ENCODE measurements at places on chromosomes 4 and X. TPM values are rescaled to one million over a fixed set of nuclear protein-coding genes. Genes with fewer than 3 reads are reported as not detected.

- no peaks in the 10 kb centered on the region for H3K4me1 ChIP-seq
- H3K27ac ChIP-seq: no peak overlapping the region
- no peak overlapping the region for H3K4me3 ChIP-seq
- no peak for DNase-seq
Measured at GRCh38 chrX:149762696-149763614, 10.9 kb upstream of the HSFX1 start.

- H3K36me3 ChIP-seq: no peaks in the 10 kb centered on the region
- H3K4me3 ChIP-seq: no peak overlapping the region
- H3K4me1 ChIP-seq: no peaks in the 10 kb centered on the region
- DNase-seq: no peak
- no peak overlapping the region for H3K27ac ChIP-seq
- H3K27me3 ChIP-seq: no peaks in the 10 kb centered on the region
Measured at GRCh38 chr4:156496797-156497196, 474.8 kb downstream of the PDGFC start.

GRCh38 chr4:57544811-57545654 lies 434.8 kb upstream of the IGFBP7 start:
- H3K4me3 ChIP-seq: no peak overlapping the region
- H3K36me3 ChIP-seq: no peaks in the 10 kb centered on the region

GRCh38 chrX:10467793-10468192 lies 152.6 kb downstream of the MID1 start:
- H3K4me3 ChIP-seq: no peak overlapping the region
- no peaks in the 10 kb centered on the region for H3K4me1 ChIP-seq
- H3K36me3 ChIP-seq: no peaks in the 10 kb centered on the region
- no peak for DNase-seq

DNA sequence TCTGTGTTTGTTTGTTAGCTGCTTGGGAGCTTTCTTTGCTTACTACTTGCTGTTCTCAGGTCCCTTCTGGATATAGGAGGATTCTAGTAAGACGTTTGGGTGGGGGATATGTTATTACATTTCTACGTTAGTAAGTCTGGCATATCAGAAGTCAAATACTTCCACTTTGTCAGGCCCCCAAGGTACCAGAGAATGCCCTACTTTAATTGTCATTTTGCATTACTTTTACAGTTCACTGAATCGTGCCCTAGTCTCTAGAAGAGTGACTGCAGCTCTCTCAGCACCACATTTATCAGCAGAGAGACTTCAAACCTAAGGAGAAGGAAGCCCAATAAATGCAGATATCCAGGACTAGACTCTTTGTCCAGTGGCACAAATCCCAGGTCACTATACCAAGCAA lies 54.4 kb downstream of the PCDH19 start:
- no peaks in the 10 kb centered on the region for H3K27me3 ChIP-seq
- no peak for DNase-seq
- no peak overlapping the region for H3K27ac ChIP-seq
- no peaks in the 10 kb centered on the region for H3K36me3 ChIP-seq
- no peaks in the 10 kb centered on the region for H3K4me1 ChIP-seq

GRCh38 chrX:105302246-105302645 lies 81.8 kb upstream of the TEX13A start:
- H3K27ac ChIP-seq: no peak overlapping the region
- H3K27me3 ChIP-seq: no peaks in the 10 kb centered on the region
- no peaks in the 10 kb centered on the region for H3K36me3 ChIP-seq
- no peak overlapping the region for H3K4me3 ChIP-seq

DNA sequence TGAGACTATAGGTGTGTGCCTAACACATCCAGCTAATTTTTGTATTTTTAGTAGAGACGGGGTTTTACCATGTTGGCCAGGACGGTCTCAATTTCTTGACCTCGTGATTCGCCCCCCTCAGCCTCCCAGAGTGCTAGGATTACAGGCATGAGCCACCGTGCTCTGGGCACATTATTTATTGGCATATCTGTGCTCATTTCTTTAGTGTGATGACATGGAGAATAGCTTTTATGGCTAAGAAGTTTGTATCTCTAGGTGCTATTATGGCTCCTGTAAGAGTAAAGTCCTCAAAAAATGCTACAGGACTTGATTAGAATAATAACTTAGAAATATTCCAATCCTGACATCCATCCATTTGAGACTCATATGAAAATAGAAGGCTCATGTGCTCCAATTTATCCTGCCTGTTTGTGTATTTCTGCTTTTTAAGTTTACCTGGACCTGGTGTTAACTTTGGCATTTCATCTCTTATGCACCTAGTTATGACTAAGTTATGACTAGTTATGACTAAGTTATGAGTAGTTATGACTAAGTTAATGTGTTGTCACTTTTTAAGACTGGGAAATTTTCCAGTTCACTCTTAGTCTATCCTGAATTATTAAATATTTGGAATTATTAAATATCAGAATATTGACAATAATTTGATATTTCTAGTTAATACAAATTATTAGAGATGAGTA lies 36.4 kb upstream of the UNC5C start:
- H3K4me1 ChIP-seq: no peaks in the 10 kb centered on the region
- H3K36me3 ChIP-seq: no peaks in the 10 kb centered on the region
- no peaks in the 10 kb centered on the region for H3K27me3 ChIP-seq

DNA sequence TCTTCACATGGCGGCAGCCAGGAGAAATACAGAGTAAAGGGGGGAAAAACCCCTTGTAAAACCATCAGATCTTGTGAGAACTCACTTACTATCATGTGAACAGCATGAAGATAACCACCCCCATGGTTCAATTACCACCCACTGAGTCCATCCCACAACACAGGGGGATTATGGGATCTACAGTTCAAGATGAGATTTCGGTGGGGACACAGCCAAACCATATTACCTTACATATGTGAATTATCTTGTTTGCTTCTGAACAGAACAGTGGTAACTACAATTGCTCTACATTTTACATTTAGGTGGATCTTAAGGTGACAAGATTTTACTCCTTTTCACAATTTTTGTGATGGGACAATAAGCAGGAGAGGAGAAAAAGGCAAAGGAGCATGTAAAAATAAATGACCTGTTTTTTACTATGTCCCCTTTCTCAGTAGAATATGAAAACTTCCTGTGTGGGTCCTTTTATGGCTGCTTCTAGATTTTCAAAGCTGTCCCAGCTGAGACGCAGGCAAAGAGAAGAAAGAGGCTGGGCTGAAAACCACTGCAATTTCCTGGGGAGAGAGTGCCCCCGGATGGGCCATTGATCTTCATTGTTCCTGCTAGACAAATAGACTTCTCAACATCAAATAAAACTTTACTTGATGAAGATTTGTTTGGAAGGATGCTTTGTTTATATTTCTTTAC lies 45.9 kb upstream of the PGM2 start:
- peaks cover 16% of the 10 kb centered on the region for H3K4me1 ChIP-seq
- H3K36me3 ChIP-seq: peaks cover 2% of the 10 kb centered on the region
- H3K27ac ChIP-seq: no peak overlapping the region
- DNase-seq: peak; percentile 68
- H3K4me3 ChIP-seq: no peak overlapping the region

DNA sequence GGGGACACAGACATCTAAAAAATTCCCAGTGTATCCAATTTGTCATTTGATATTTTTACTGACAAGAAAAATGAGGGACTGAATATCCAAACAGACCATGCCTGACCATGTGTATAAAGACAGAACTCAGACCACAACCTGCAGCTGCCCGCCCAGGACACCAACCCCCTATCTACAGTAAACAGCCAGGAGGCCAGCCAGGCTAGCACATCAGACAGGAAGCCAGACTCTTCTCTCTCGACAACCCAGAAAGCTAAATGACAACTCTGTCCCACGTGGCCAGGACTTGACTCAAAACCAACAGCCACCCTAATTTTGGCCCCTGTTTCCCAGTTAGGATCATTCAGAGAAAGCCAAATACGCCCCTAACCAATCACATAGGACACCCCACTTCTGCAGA lies 15.1 kb downstream of the AFAP1 start:
- H3K36me3 ChIP-seq: peaks cover 1% of the 10 kb centered on the region
- no peaks in the 10 kb centered on the region for H3K4me1 ChIP-seq
- H3K27ac ChIP-seq: no peak overlapping the region
- no peaks in the 10 kb centered on the region for H3K27me3 ChIP-seq
- H3K4me3 ChIP-seq: no peak overlapping the region

DNA sequence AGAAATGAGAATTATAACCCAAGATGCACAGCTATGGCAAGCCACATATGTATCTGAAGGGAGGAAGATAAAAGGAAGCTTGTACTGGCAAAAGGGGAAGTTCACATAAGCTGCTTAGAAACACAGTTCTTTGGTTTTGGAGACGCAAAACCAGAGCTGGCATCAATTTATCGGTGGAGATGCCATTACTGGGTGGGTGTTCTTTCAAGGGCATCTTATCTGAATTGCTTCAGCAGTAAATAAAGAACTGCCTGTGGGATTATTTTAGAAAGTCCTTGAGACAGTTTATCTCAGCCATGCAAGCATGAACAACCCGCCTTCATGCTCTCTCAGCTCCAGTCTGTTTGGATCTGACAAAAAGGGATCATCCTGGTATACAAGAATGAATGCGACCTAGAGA lies 60.8 kb downstream of the DDX60 start:
- H3K27me3 ChIP-seq: no peaks in the 10 kb centered on the region
- peaks cover 3% of the 10 kb centered on the region for H3K4me1 ChIP-seq
- DNase-seq: no peak
- no peak overlapping the region for H3K4me3 ChIP-seq

GRCh38 chrX:10023821-10024220 lies 56.7 kb downstream of the CLDN34 start:
- H3K4me1 ChIP-seq: peaks cover 8% of the 10 kb centered on the region
- peaks cover 3% of the 10 kb centered on the region for H3K36me3 ChIP-seq
- DNase-seq: no peak

GRCh38 chrX:69387567-69388487 lies 116.3 kb upstream of the NALF2 start:
- H3K27me3 ChIP-seq: no peaks in the 10 kb centered on the region
- H3K27ac ChIP-seq: no peak overlapping the region
- H3K4me1 ChIP-seq: no peaks in the 10 kb centered on the region
- H3K36me3 ChIP-seq: no peaks in the 10 kb centered on the region
- no peak overlapping the region for H3K4me3 ChIP-seq

DNA sequence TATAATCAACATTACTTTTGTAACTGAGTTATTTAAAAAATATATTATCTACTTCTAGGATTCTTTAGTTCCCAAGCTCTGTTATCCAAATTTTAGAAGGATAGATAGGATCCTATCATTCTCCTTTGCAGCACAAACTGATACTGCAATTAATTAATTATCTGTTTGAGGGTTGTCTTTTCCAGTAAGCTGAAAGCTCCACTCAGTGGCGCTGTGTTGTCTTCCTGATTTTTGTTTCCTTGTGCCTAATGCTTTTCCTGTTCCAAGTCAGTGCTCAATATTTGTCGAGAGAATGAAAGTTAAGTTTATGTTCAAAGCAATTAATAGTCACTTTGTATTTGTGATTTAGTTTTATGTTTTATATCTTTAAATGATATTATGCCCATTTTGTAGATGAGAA lies 107.4 kb upstream of the ANK2 start:
- peaks cover 18% of the 10 kb centered on the region for H3K27me3 ChIP-seq
- no peak overlapping the region for H3K4me3 ChIP-seq
- no peaks in the 10 kb centered on the region for H3K4me1 ChIP-seq
- no peaks in the 10 kb centered on the region for H3K36me3 ChIP-seq
- no peak for DNase-seq

GRCh38 chr4:145503486-145504072 lies 21.9 kb downstream of the SMAD1 start:
- H3K36me3 ChIP-seq: no peaks in the 10 kb centered on the region
- peaks cover 18% of the 10 kb centered on the region for H3K27me3 ChIP-seq
- H3K27ac ChIP-seq: no peak overlapping the region
- H3K4me1 ChIP-seq: no peaks in the 10 kb centered on the region
- H3K4me3 ChIP-seq: no peak overlapping the region
- no peak for DNase-seq

- no peak overlapping the region for H3K4me3 ChIP-seq
- H3K36me3 ChIP-seq: no peaks in the 10 kb centered on the region
- H3K27ac ChIP-seq: no peak overlapping the region
- no peak for DNase-seq
- no peaks in the 10 kb centered on the region for H3K27me3 ChIP-seq
Measured at GRCh38 chrX:97119474-97120109, 235.9 kb downstream of the RPA4 start.

GRCh38 chrX:131216828-131217227 lies 72.3 kb downstream of the IGSF1 start:
- no peaks in the 10 kb centered on the region for H3K4me1 ChIP-seq
- H3K27ac ChIP-seq: no peak overlapping the region
- no peak overlapping the region for H3K4me3 ChIP-seq
- no peaks in the 10 kb centered on the region for H3K36me3 ChIP-seq
- no peak for DNase-seq
- no peaks in the 10 kb centered on the region for H3K27me3 ChIP-seq

Gene MMAA
- 13.5 TPM for total RNA-seq

Gene SHISA3
- total RNA-seq: 0.35 TPM

Gene MAGED2
- 46.5 TPM for total RNA-seq

Gene TMSB15A
- 0.56 TPM for total RNA-seq

Gene SYNPO2
- 1.0 TPM for total RNA-seq

Gene UGT2B15
- total RNA-seq: not detected

Gene SORBS2
- total RNA-seq: not detected

Gene DIPK2B
- not detected for total RNA-seq

Gene UGT2A2
- not detected for total RNA-seq

Gene IL3RA
- total RNA-seq: 3.1 TPM

Gene TLR3
- 3.7 TPM for total RNA-seq

Gene MAP7D2
- 0.15 TPM for total RNA-seq

Gene ADGRG4
- not detected for total RNA-seq

Gene DDX53
- total RNA-seq: not detected
